ENCODE measurements at places on chromosomes 2 and 18. TPM values are rescaled to one million over a fixed set of nuclear protein-coding genes. Genes with fewer than 3 reads are reported as not detected.

CHRND gene
- total RNA-seq: not detected

POTEI gene
- not detected for total RNA-seq

SLC38A11 gene
- 3.5 TPM for total RNA-seq

DNA sequence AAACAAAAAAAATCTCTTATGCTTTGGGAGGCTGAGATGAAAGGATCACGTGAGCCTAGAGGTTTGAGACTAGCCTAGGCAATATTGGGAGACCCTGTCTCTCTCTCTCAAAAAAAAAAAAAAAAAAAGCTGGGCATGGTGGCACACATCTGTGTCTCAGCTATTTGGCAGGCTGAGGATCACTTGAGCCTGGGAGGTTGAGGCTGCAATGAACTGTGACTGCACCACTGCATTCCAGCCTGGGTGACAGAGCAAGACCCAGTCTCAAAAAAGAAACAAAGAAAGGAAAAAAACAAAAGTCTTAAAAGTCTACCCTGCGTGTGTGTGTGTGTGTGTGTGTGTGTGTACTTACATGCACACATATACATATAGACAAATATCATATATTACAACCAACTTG, 25.3 kb upstream of the OR6B3 start:
- no peak overlapping the region for H3K27ac ChIP-seq
- H3K4me1 ChIP-seq: no peaks in the 10 kb centered on the region
- DNase-seq: no peak
- H3K4me3 ChIP-seq: no peak overlapping the region
- H3K36me3 ChIP-seq: peaks cover 8% of the 10 kb centered on the region

GRCh38 chr2:155250800-155251199, 552.3 kb downstream of the KCNJ3 start:
- DNase-seq: no peak
- no peaks in the 10 kb centered on the region for H3K27me3 ChIP-seq
- no peaks in the 10 kb centered on the region for H3K4me1 ChIP-seq
- H3K27ac ChIP-seq: no peak overlapping the region

GRCh38 chr18:213505-213904, 54.3 kb downstream of the THOC1 start:
- H3K27ac ChIP-seq: no peak overlapping the region
- no peaks in the 10 kb centered on the region for H3K4me1 ChIP-seq
- no peaks in the 10 kb centered on the region for H3K27me3 ChIP-seq
- H3K36me3 ChIP-seq: peaks cover 48% of the 10 kb centered on the region

DNA sequence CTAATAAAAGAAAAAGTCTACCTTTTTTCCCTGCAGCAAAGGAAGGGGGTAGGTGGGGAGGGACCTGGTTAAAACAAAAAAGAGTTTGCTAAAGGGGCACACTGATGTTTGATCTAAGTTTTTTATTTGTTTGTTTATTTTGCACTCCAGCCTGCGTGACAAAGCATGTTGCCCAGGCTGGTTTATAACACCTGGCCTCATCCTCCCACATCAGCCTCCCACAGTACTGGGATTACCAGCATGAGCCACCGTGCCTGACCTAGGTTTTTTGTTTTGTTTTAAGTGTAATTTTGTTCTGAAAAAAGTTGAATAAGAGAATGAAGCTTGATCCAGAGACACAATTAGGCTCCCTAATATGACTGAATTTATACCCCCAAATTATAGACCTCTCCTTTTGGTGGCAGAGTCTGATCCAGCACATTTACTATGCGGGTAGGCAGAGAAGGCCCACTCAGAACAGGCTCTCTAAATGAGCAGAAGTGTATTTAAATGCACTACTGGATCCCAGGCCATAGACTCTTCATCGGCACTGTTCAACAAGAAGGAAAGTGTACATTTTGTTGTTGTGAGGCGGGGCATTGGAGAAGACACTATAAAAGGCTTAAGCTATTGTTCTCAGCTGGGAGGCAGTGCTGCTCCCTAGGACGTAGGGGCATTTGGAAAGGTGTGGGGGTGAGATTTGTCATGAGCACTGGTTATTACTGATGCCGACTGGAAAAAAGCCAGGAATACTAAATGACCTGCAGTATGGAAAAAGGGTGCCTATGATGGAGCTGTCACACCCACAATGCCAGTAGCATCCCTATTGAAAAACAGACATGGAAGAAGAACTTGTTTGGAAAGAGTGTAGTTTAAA, 32.4 kb downstream of the MRPS9 start:
- H3K27ac ChIP-seq: no peak overlapping the region
- no peaks in the 10 kb centered on the region for H3K27me3 ChIP-seq
- H3K4me3 ChIP-seq: no peak overlapping the region
- no peaks in the 10 kb centered on the region for H3K36me3 ChIP-seq
- DNase-seq: no peak

GRCh38 chr2:65268957-65269356, 41.3 kb downstream of the ACTR2 start:
- H3K4me1 ChIP-seq: peaks cover 30% of the 10 kb centered on the region
- H3K27ac ChIP-seq: no peak overlapping the region
- H3K4me3 ChIP-seq: no peak overlapping the region
- H3K27me3 ChIP-seq: no peaks in the 10 kb centered on the region
- H3K36me3 ChIP-seq: peaks cover 41% of the 10 kb centered on the region
- no peak for DNase-seq

- H3K4me1 ChIP-seq: no peaks in the 10 kb centered on the region
- H3K27me3 ChIP-seq: no peaks in the 10 kb centered on the region
- no peaks in the 10 kb centered on the region for H3K36me3 ChIP-seq
- no peak overlapping the region for H3K4me3 ChIP-seq
- no peak overlapping the region for H3K27ac ChIP-seq
These were observed 103.9 kb downstream of the MAPK4 start for GRCh38 chr18:50663626-50664441.

Measured in HFFc6 (cell line).